ENCODE measurements at places on chromosomes 3 and 15.

DNA sequence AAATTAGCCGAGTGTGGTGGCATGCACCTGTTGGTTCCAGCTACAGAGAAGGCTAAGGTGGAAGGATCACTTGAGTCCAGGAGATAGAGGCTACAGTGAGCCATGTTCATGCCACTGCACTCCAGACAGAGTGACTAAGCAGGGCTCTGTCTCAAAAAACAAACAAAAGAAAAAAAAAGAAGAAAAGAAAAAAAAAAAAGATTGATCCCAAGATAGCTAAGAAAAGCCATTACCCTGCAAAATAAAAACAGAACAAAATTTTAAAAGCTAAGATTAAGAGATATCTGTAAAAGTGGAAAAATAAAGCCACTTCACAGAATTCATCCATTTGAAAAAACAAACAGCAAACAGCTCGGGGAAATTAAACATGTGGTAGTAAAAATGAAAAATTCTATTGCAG, 23.8 kb downstream of the LRRC2 start:
- DNase-seq, result no peak

GRCh38 chr3:181176601-181177000, 187.1 kb upstream of the DNAJC19 start:
- peak; percentile 30 for DNase-seq

GRCh38 chr15:75943713-75944215, 40.1 kb downstream of the FBXO22 start:
- DNase-seq, result no peak

DNA sequence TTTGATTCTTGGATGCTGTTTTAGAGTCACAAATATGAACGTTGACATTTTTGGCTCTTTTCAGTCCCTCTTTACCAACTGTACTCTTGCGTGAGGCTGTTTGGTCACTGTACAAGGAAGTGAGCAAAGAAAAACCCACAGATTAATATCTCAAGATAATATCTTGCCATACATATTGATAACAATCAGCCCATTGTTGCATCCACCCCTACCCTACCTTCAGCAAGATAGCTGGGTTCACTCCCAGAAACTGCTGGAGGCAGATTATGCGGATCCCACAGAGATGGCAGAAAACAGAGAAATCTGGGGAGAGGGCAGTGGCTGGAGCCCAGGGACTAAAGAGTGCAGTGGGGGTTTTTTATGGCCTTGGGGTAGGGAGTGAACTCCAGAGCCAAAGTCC, 29.9 kb upstream of the MFSD1 start:
- no peak for DNase-seq

DNA sequence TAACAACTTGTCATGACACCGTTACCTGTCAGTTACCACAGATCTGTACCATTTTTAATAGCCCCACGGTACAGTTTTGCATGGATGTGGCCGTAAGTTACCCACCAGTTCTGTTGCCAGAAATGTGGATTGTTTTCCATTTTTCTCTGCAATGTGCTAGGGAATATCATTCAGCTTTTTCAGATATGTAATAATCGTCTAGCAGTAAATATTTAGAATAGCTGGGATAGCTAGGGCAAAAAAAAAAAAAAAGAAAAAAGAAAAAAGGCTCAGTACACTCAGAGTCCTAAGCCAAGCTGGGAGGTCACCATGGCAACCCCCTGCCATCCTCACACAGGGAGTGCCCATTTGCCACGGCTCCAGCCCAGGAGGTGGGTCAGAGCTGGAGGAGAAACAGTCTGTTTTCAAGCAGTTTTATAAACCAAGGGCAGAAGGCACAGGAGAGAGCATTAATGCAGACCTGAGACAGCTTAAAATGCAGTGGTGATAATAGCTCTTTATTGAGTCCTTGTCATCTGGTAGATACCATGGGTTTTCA, 25.2 kb downstream of the PAQR5 start:
- no peak for DNase-seq

DNA sequence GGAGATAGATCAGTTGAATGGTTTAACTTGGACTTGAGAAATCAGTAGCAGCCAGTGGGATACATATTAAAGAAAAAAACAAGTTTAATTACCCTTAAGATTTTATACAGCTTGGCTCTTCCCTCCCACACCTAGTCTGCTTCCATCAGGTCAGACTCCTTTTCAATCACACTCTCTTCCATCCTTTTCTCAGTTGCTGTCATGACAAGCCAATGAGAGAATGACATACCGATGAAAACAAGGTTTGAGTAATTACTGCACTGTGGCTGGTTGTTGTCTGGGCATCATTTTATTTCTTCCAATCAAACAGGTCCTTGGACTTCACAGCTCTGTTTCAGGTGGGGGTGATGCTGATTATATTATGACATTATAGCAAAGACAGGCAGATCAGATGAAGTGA, 424.6 kb downstream of the ZBTB20 start:
- no peak for DNase-seq
